Umbilical cord (tissue), 2 donors: ENCODE measurements at places on chromosomes 6 and 20. TPM values are rescaled to one million over a fixed set of nuclear protein-coding genes. Genes with fewer than 3 reads are reported as not detected.

BHLHE23 gene
- 2.6 TPM for total RNA-seq

FAM209B gene
- total RNA-seq, result not detected

ADGB gene
- total RNA-seq, result 0.48 TPM

NOP56 gene
- total RNA-seq, result 66.9 TPM

GPR6 gene
- total RNA-seq, result not detected

KCNK15 gene
- 0.96 TPM for total RNA-seq

DEFB124 gene
- total RNA-seq, result not detected

DNA sequence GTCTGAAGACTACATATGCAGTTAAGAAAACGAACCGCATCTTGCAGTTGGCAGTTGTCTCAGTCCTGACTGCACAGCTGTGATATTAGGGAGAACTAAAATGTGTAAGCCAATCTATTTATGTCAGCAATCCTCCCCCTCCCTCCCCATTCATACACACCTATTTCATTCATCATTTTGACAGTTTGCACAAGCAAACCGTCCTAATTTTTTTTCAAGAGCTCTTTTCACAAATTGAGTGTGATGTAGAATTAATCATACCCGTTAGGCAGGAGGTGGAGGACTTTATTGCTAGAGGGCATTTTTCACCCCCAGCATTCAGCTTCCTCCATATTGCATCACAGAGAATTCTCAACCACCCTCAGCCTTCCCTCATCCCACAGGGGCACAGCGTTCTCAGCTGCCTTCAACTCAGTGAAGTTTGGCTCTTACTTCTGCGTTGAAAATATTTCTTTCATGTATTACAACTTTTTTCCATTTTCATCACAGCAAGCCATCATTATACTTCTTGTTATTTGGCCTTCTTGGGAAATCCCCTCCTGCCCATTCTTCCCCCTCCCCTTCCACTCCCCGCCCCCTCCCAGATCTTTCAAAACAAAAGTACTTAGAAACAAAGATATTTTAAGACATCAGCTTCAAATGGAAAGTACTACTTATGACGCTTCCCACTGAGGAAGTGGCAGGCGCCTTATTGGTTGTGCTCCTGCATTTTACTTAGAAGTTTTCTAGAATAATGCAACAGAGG lies 37.5 kb downstream of the NOX3 start:
- peak; percentile 23 for DNase-seq

GRCh38 chr20:15440049-15440820 lies 1102.8 kb upstream of the FLRT3 start:
- no peak for DNase-seq

DNA sequence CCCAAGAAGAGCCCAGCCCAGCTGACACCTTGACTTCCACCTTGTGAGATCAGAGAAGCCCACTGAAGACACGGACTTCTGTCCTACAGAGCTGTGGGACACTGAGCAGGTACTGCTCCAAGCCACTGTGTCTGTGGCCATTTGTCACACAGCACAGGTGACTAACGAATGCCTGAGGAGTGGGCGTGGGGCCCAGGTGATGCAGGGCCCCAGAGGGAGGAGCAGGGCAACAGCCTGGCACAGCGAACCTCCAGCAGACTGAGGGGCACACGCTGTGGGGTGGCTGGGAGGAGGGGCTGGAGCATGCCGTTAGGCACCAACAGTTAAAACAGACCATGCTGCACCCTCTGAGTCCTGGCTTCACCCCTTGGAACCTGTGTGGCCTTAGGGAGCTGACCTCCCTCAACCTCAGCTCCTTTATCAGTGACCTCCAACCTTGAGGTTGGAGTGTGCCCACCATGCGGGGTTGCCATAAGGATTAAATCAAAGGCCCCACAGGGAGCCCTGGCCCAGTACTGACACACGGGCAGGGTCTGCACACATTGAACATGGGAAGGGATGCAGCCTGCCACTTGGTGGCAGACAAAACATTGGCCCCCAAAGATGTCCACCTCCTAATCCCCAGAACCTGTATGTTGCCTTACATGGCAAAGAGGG lies 119.9 kb upstream of the CST7 start:
- no peak for DNase-seq

DNA sequence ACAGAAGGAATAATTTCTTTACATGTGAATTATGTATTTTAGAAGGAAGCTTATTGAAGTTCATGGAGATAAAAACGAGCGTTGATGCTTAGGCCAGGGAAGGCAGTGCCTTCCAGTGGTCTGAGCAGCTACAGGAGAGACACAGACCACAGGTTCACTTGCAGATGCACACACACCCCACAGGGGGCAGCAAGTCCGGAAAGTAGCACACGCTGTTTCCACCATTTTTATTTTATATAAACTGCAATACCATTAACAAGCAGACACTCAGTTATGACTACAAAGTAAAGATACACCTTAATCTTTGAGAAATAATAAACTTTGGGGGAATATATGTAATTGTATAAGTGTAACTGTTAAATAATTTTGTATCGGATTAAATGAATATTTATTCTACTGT lies 13.5 kb upstream of the DACT2 start:
- DNase-seq, result no peak

- DNase-seq, result no peak
These were observed 81.1 kb upstream of the PRDM1 start for GRCh38 chr6:106005013-106005412.

GRCh38 chr6:158766621-158767455 lies 52.3 kb downstream of the EZR start:
- DNase-seq, result no peak

DNA sequence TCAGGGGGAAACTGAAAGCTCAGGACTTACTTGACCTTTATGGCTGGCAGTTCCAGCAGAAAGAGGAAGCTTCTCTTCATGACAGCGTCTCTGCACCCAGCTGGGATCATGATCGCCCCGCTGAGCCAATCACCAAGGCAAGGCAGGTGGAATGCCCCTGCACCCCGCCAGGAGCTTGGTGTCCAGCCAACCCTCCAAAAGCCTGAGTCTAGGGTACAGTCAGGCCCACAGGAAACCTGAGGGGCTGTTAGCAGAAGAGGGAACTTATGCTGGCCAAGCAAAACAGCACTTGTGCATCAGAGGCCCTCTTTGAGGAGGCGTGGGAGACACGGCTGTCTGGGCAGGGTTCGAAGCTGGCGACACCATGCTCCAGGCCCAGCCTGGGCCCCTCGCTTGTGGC lies 188.3 kb upstream of the GMDS start:
- no peak for DNase-seq

GRCh38 chr6:166667796-166668610 lies 41.0 kb upstream of the RPS6KA2 start:
- no peak for DNase-seq

GRCh38 chr6:43895656-43896328 lies 125.8 kb downstream of the VEGFA start:
- no peak for DNase-seq

DNA sequence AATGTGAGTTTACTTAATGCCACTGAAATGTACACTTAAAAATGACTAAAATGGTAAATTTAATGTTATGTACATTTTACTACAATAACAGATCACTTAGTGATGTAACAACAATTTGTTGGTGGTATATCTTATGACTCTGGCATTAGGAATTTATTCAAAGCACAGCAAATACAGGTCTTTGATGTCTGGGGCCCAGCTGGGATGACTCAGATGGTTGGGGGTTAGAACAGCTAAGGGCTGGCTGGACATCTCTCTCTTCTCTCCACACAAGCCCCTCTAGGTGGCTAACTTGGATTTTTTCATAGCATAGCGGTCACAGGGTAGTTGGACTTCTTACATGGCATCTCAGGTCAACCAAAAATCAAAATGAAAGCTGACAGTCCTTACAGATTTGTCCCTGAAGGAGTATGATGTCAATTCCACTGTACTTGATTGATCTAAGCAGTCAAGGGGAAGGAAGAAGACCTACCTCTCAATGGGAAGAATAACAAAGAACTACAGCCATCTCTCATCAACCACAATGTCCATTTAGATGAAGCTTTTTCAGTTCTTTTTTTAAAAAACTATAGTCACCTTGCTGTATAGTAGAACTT lies 37.5 kb upstream of the LCA5 start:
- peak; percentile 31 for DNase-seq

- peak; percentile 53 for DNase-seq
These were observed 101.0 kb downstream of the NRN1 start for GRCh38 chr6:5905431-5906339.
